Kidney (tissue), 22 donors: ENCODE measurements at places on chromosomes 4 and X. TPM values are rescaled to one million over a fixed set of nuclear protein-coding genes. Genes with fewer than 3 reads are reported as not detected.

- no peak for DNase-seq
Measured at GRCh38 chrX:17412692-17413091, 37.7 kb downstream of the NHS start.

DNA sequence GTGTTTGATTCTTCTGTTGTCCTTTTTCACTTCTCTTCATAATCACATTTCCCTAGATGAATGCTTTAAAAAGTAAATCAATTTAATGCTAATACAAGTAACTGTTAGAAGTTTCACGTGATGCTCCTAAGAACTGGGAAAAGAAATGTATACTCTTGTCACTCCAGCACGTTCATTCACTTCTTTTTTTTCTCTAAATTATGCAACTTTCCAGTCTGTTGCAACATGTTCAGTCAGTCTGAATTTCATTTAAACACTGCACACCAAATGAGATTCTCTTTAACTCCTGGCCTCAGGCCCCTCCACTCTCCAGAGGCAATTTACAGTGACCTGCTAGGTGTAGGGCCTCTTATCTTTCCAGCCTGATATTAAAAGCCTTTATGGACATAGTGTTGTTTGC, 321.9 kb downstream of the HS3ST1 start:
- DNase-seq: no peak

DNA sequence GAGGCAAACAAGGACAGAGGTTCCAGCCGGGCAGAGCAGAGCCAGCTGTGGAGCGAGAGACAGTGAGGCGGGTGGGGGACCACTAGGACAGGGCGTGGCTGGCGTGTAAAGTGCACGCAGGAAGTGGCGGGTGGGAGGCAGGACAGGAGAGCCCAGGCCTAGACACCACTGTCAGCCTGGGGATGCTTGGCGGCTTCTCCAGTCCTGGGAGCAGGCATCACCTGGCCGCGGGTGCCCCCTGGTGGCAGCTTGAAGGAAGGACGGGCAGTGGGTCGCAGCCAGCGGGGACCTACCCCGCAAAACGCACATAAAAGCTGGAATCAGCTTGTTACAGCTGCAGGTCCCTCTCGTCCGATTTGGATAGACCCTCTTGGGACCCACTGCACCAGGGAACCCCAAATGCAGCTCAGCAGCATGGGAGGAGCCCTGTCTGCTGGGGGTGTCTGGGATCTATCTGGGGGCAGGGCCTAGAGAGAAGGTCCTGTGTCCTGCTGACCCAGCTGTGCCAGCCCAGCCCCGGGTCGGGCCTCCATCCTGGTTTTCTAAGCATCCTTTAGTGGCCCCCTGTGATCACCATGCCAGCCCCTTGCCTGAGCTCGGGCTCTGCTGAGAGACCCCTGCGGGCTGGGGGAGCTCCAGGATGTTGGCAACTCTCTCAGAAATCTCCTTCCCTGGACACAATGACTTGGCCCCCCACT, 57.7 kb downstream of the WFS1 start:
- peak; percentile 86 for DNase-seq

The APLN gene
- total RNA-seq: 0.31 TPM

The MYOZ2 gene
- total RNA-seq: 0.19 TPM

GRCh38 chr4:26331380-26331950, 10.7 kb downstream of the RBPJ start:
- no peak for DNase-seq

The LAS1L gene
- total RNA-seq: 30.2 TPM

DNA sequence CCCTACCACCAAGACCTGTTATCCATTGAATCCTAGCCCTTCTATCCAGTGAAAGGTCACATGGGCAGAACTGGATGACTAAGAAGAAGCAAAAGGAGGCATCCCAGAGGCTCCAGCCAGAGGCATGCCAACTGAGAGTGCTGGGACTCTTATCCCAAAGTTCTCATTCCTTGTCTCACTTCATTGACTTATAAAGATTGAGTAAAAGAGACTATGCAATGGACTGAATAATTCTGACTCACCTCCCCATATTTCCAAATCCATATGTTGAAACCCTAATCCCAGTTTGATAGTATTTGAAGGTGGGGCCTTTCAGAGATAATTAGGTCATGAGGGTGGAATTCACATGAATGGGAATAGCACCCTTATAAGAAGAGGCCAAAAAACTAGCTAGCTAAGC, 131.4 kb downstream of the COL25A1 start:
- no peak for DNase-seq

The PCYT1B gene
- total RNA-seq: 0.13 TPM

DNA sequence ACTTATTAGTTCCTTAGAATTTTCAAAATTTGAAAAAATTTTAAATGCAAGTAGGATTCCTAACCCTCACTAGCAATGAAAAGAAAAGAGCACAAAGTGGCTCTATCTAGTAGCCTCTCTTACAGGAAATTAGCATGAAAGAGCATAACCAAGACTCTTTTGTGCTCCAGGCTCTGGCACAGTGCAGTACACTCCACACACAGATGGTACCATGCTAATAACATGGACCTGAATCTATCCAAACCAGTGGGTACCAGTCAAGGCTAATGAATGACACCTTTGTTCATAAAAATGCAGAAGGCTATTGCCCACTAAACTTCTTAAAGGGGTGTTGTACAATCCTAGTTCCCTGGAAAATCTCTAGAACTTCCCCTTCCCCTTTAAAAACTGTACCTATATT, 119.0 kb downstream of the MANBA start:
- DNase-seq: no peak

The CENPU gene
- 2.5 TPM for total RNA-seq

DNA sequence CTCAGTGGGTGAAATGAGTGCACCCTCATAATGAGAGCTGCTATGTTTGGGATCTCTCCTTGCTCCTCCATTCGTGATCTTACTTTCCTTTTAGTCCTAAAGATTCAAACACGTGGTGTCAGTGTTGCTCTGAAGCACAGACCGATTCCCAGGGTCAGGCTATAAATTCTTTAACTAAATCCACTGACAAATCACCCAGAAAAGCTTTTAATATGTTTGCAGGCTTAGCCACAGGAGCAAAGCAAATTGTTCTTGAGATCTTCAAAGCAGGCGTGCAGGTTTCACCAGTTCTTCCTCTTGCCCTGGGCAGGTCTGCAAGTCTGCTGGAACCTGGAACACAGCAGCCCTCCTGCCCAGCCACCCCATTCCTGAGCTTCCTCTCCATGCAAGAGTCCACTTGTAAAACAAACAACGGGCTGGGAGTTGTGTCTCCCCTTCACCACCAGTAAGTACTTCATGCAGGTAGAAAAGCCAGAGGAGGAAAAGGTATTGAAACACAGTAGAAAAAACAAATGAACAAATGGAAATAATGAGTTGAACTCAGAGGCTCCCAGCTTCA, 70.1 kb upstream of the ENPP6 start:
- DNase-seq: peak; percentile 64

DNA sequence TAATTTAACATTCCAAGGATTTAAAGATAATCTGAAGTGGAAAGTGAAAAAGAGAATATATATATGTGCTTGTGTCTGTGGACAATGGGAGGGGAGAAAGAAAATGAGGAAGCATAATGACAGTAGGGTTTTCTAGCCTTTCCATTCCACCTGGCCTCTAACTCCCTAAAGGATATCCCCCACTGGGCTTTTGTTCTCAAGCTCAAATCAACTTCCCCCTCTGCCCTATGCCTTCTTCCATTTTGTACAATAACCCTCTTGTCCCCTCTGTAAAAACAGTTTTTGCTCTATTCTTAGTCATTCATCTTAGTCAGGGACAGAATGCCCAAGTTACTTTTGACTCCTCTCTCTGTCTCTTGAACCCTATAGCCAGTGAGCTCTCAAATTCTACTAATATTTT, 23.6 kb downstream of the ANTXR2 start:
- DNase-seq: no peak

The RXFP1 gene
- 1.4 TPM for total RNA-seq

GRCh38 chr4:40856840-40857362, 107.1 kb downstream of the NSUN7 start:
- peak; percentile 90 for DNase-seq

The AP1AR gene
- 20.3 TPM for total RNA-seq

DNA sequence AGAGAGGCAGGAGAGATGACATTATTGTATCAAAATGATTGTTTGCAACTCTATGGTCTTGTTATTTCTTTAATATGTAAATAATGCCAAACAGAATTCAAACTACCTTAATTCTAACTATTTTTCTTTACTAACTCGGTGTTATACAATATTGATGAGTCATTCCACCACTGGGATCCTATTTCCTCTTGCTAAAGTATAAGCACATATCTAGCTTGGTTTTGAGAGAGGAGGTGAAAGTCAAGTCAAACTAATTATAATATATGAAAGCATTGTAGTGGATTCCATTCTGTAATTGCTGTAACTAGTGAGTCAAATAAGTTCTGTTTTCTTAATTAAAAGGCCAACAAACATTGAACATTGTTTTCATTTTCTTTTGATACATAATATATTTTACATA, 837.6 kb downstream of the PDHA2 start:
- DNase-seq: no peak

DNA sequence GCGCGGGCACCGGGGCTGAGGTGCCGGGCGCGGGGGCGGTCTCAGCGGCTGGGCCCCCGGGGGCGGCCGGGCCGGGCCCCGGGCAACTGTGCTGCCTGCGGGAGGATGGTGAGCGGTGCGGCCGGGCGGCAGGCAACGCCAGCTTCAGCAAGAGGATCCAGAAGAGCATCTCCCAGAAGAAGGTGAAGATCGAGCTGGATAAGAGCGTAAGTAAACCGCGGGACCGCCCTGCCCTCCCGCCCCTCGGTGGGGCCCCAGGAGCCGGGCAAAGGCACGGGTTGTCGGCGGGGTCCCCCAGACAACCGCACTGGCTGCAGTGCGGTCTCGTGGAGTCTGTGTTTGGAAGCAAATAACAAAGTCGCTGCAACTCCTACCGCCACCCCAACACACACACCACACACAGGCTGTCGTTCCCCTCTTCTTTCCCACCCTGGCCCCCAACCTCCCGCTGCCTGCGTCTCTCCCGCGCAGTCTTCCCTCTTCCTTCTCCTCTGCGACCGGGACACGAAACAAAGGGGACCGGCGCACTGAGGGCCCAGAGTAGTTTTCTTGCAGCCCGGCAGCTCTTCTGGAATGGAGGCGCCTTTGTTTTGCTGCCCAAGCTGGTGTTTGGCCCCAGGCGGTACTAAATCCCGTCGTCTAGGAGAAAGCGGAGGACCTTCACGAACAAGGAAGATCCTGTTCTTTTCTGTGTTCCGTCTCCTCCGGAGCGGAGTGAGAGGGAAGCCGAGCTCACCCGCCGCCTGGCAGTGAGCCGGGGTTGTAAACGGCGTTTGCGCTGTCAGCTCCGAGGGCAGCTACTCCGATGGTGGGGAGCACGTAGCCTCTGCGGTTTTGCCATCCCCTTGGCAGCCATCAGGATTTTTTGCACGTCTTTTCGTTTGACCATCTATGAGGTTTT, 788 bp downstream of the SAP30 start:
- DNase-seq: peak; percentile 76

DNA sequence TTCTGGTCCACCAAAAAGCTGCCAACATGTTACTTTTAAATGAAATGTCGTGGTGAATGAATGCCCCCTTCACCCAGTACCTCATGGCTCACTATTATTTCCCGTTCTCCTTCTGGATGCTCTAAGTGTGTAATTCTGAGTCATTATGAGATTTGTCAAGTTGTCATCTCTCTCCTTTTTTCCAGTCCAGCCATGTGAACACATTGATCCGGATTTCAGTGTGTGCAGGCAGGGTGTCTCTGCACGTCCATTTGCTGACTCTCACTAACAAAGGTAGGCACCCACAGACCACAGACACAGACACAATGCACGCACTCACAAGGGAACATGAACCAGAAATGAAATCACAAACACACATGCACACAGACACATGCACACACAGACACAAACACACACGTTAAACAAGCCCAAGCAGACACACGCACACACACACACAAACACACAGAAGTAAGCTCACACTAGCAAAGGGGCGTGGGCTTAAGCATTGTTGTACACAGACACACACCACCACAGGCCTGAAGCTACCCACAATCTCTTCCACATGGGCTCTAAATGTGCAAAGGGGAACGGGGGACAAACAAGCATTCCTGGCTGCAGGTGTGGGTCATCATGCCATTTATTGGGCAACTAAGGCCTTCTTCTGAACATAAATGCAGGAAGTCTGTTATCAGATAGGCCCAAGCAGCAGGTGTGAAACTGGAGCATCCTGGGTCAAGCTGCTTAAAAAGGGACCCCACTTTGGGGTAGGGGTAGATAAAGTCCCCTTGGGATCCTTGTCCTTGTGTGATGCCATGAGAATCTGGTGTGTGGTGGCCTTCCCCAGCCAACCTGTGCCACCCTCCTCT, 58.1 kb downstream of the NBDY start:
- no peak for DNase-seq

The RIPPLY1 gene
- total RNA-seq: 0.50 TPM

DNA sequence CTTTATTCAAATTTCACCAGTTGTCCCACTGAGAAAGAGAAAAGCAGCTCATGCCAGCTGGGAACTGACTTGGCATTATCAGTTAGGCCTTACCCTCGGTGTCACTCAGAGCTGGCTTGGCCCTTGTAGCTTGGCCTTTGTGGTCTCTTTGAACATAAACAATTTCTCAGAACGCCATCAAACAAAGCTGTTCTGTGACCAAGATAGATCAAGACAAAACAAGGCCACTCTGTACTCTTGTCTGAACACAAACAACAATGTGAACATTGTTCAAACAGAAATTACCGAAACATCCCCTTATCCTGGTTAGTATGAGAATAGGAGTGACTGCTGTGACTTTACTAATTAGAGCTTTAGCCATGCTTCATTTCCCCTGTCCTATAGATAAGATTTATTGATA, 57.2 kb downstream of the DIPK2B start:
- DNase-seq: no peak

DNA sequence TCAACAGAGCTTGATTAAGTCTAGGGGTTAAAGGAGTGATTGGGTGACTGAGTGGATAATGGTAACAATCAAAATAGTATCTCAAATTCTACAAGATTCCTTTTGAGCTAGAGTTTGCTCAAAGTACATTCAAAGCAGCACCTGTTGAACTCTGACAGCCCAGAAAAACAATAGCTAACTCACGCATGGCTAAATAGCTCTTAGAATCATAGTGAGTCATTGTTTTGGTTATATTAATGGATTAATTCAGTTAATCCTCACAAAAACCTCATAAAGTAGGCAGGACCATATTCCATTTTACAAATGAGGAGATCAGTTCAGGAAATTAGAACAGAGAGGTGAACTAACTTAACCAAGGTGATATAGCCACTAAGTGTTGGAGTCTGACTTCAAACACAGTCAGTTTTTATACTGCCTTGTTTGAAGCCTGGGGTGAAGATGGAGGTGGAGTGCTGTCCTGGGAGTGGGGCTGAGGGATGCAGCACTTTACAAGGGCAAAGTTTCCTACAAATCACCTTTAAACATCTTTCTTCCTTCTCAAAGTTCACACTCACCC, 35.9 kb upstream of the PPM1K start:
- peak; percentile 13 for DNase-seq

- DNase-seq: no peak
Measured at GRCh38 chr4:178320003-178320402, 877.8 kb upstream of the AGA start.

DNA sequence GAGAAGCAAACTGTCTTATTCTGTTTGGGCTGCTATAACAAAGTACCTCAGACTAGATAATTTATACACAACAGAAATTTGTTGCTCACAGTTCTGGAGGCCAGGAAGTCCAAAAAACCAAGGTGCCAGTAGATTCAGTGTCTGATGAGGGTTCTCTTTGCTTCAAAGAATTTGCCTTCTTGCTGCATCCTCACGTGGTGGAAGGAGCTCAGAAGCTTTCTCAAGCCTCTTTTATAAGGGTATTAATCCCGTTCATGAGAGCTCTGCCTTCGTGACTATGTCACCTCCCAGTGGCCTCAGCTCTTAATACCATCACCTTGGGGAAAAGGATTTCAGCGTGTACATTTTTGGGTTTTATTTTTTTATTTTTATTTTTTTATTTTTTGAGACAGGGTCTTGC, 20.1 kb downstream of the CA5B start:
- DNase-seq: no peak

GRCh38 chr4:152357206-152357605, 178.7 kb downstream of the FBXW7 start:
- DNase-seq: no peak

The HEPH gene
- total RNA-seq: 14.4 TPM
